ENCODE measurements at places on chromosomes 7 and 10.

GRCh38 chr7:47406801-47407129, 175.1 kb downstream of the TNS3 start:
- DNase-seq, result no peak

- DNase-seq, result no peak
Measured at GRCh38 chr7:7972128-7972527, 3.5 kb downstream of the GLCCI1 start.

- no peak for DNase-seq
Measured at GRCh38 chr10:1162481-1163203, 106.5 kb downstream of the WDR37 start.

- DNase-seq, result no peak
Measured at GRCh38 chr10:15719899-15720634, at the start of gene ITGA8. TSS of gene ITGA8 (minus strand) at chr10:15719922. CDS start at chr10:15719771, 151 bp downstream.

- DNase-seq, result no peak
Measured at GRCh38 chr7:154649015-154649414, 353.9 kb downstream of the PAXIP1 start.

- DNase-seq, result no peak
Measured at GRCh38 chr7:52150952-52151351, 834.3 kb upstream of the COBL start.

GRCh38 chr10:29543715-29544114, 91.1 kb downstream of the SVIL start:
- no peak for DNase-seq

DNA sequence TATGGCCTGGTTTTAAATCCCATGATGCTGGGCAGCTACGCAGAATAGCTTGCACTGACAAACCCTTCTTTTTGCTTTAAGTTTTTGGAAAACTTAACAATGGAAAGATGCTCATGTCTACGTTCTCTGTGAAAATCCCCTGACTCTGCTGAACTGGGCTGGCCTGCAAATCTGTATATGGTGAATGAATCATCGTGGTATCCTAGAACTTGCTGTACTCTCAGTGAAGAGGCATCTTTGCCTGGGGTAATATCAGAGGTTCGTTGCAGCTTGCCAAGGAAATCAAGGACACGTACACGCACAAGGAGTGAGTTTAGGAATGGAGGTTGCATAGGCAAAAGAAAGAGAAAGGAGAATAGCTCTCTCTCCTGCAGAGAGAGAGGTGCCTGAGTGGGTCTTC, 382.0 kb upstream of the ADARB2 start:
- DNase-seq, result no peak
